BJ (cell line): ENCODE measurements at places on chromosomes 6 and 20.

DNA sequence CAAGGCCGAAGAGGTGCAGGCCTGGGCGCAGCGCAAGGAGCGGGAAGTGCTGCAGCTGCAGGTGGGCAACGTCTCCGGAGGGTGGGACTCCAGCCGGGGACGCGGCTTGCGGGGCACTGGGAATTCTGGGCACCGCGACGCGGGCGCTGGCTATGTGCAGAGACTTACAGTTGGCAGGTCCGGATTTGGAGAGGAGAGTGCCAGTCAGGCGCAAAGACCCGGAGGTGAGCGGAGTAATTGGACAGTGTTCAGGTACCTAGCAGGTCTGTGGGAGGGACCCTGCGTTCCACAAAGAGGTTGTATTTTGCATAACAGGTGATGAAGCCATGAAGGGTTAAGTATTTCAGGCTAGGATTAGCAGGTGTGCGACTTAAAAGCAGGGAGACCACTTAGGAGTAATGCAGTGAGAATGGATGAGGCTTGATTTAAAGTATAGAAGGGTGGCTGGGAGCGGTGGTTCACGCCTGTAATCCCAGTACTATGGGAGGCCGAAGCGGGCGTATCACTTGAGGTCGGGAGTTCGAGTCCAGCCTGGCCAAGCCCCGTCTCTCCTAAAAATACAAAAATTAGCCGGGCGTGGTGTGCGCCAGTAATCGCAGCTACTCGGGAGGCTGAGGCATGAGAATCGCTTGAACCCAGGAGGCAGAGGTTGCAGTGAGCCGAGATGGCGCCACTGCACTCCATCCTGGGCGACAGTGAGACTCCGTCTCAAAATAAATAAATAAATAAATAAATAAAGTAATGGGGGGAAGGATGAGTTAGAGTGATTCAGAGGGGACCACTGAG, 1.0 kb downstream of the MRPS26 start:
- DNase-seq = no peak

DNA sequence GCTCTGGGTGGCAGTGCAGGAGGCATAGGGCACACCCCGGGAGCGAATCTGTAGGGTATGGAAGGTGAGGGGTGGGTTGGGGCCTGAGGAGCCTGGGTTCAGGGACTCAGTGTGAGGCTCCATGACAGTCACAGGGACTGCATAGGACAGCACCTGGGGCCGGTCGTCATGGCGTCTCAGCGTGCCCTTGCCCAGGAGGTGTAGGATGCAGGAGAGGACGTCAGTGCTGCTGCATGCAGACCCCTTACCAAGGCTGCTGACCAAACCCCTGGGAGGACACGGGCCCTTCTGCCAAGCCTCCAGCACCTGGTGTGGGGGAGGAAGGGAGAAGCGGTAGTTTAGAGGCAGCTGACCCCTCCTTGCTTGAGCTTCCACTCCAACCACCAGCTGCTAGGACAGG, 15.9 kb downstream of the CUL7 start:
- no peak for DNase-seq

GRCh38 chr20:48349656-48350055, 478.1 kb downstream of the PREX1 start:
- no peak for DNase-seq

DNA sequence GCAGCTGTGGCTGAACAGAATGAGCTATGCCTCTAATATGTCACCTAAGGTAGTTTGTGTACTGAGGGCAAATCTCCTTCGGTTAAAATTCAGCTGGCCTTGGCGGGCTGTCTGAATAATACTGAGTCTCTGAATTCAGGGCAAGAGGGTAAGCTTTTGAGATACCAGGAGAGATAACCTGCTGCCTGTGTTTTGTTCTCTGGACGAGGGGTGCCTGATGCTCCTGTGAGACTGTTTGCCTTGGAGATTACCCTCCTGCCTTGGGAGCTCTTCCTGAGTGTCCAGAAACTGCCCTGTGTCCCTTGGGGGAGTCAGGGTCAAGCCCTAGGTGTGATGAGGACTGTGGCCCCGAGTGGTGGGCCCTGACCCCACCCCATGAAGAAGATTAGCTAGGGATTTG, 282.9 kb downstream of the KIF16B start:
- DNase-seq = no peak

DNA sequence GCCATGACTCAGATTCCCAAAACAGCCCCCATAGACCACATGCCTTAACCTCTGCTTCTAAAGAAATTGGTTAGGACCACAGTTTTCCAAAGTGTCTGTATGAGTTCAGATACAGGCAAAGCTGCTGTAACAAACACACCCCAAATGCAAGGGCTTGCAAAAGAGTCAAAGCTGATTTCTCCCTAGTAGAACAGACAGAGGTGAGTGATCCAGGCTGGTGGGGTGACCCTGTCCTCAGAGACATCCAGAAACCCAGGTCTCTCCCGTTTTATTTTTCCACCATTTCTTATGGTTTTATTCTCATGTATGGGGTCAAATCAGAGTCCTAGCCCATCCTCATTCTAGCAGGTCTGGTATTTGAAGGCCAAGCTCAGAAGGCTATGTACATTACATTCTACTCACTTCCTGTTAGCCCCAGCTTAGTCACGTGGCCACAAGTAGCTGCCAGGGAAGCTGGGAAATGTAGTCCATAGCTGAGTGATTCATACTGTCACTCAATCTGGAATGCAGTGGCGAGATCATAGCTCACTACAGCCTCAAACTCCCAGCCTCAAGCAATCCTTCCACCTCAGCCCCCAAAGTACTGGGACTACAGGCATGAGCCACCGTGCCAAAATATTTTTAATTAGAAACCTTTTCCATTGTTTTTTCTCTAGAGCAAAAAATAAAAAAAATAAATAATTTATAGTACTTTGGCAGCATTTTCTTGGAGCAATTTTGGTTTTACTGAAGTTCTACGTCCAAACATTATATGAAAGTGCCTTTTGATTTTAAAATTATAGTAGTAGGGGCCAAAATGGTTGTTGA, 175.2 kb downstream of the ZMYND8 start:
- no peak for DNase-seq

DNA sequence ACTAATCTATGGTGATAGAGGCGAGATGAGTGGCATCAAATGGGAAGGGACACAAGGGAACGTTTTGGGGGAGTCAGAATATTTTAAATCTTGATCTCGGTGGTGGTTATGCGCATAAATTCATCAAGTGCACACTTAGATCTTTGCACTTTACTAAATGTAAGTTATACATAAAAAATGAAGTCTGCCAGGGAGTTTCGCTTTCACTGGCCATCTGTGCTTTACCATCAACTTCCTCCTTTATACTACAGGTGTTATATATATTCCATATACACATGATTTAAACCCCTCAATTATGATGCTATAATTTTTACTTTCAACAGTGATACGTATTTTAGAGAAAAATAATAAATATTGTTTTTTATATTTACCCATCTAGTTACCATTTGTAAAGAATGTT, 97.6 kb upstream of the AKIRIN2 start:
- no peak for DNase-seq

- no peak for DNase-seq
Measured at GRCh38 chr6:92715991-92716390, 703.4 kb downstream of the EPHA7 start.

DNA sequence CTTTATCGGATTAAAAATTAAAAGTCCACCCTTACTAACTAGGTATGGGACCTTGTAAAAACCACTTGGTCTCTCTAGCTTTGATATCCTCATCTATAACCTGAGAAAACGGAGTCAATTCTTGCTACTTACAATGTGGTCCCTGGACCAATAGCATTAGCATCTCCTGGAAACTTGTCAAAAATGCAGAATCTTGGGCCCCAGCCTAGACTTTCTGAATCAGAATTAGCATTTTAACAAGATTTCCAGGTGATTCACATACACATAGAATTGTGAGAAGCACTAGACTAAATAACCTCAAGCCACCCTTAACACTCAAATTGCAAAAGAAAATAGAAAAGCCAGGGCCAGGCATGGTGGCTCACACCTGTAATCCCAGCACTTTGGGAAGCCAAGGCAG, 96.6 kb downstream of the RNGTT start:
- no peak for DNase-seq

- no peak for DNase-seq
Measured at GRCh38 chr20:61930776-61931475, 134.8 kb downstream of the TAF4 start.

DNA sequence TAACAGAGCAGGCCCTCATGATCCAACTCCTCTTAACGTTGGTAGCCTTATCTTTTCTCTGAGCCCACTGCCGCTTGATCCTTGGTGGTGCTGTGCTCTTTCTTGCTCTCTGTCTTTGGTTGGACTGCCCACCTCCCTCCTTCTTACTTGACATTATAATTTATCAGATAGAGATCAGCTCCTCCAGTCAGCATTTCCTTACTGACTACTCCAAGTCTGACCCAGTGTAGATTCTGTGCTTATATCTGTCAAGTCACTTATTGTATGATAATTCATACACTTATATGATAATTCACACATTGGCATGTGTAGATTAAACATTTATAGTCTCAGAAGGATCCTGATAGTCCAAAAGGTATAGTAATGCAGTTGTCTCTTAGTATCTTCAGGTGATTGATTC, 18.1 kb downstream of the PTPRA start:
- no peak for DNase-seq

DNA sequence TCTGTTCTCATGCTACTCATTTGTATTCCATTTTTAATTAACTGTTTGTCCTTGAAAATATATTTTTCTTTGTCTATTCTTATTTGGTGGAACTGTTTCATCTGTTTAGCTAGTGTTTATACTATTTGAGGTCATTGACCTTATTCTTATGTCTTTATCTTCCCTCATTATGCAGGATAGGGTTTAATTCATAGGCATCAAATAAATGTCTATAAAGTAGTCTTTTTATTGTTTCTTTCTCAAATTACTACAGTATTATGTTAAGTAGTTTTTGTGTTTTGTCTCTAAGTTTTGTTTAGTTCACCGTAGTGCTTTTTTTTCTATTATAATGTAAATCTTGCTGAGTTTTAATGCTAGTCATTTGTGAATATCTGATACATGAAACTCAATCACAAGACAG, 19.0 kb downstream of the TIAM2 start:
- no peak for DNase-seq

GRCh38 chr6:102799051-102799450, 1405.5 kb downstream of the GRIK2 start:
- DNase-seq = no peak

DNA sequence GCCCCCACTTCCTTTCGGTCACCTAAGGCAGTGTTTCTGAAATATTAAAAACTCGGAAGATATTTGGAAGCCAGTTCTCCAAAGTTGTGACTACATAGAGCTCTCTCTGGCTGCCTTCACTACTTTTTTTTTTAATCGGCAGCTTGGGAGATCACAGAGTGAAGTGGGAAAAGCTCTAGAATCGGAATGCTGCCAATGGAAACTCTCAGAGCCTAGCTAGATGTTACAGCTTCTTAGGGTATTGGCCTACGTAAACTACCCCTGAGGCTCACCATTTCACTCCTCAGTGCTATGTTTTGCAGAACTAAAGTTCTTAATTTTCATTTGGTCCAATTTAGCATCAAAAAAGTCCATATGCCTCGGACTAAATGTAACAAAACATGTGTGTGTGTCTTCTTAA, 14.5 kb downstream of the SERPINB1 start:
- no peak for DNase-seq

DNA sequence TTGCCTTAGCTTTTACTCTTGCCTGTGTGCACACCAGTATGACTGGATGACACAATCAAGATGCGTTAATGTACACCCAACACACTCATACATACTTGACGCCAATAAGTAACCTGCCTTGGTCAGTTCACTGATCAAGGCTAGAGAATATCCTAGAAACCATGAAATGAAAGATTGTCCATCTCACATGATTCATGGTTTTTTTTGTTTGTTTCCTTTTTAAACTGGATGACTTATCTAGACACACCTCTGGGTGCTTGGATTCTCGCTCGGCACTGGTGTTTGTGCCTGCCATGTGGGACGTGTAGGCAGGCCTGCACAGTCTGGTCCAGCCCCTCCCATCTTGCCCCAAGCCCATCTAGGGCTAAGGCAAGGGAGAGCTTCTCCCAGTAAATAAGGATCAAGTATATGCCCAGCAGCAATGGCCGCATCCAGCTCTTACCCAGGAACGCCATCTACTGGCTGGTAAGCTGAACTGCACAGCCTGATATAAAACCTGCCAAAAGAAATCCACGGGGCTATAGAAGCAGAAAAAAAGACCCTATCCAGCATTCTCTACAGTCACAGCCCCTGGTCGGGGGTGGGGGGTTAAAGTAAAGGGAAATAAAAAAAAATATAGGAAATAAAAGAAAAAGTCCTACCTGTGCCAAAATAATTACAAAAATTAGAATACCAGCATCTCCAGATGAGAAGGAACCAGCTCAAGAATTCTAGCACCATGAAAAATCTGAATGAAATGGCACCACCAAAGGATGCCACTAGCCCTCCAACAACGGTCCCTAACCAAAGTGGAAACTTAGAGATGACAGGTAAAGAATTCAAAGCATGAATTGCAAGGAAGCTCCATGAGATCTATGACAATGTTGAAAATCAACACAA, 73.3 kb downstream of the OTOR start:
- no peak for DNase-seq

DNA sequence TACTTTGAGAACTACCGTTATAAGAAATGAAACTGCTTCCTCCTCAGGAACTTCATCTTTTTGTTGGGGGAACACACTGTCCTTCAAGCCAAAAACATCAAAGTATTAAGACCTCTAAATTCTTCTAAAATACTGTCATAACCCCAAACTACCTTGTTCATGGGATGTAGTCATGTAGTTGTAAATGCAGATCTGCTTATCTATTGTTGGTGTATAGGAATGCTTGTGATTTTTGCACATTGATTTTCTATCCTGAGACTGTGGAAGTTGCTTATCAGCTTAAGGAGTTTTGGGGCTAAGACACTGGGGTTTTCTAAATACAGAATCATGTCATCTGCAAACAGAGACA, 282.9 kb upstream of the RUNX2 start:
- no peak for DNase-seq

GRCh38 chr6:9398071-9398766, 962.9 kb upstream of the SLC35B3 start:
- DNase-seq = no peak

- DNase-seq = no peak
Measured at GRCh38 chr6:14724549-14724948, 521.3 kb upstream of the JARID2 start.
